ENCODE measurements at places on chromosomes 6 and 20.
A peak's percentile ranks its signal among the peaks of the same experiment; 100 is the strongest.

GRCh38 chr20:12237772-12238171 lies 320.1 kb downstream of the BTBD3 start:
- DNase-seq: no peak

GRCh38 chr6:100452998-100453397 lies 11.7 kb downstream of the SIM1 start:
- DNase-seq: no peak

DNA sequence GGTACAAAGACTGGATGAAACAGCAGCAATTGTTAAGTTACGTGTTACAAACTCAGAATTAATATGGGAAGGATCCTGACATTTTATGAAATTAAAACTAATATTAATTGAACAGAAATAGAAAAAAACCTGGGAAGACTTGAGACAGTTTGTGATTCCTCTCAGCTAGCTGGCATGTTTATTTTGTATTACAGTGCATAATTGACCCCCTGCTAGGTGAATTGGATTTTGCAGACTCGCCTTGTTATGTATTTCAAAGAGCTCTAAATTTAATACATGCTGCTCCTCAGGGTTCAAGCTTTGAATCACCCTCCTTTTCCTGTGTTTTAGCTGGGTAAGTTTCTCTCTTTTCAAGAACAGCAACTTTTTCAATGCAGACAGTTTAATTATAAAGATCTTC lies 339.4 kb downstream of the PLCB1 start:
- DNase-seq: no peak

DNA sequence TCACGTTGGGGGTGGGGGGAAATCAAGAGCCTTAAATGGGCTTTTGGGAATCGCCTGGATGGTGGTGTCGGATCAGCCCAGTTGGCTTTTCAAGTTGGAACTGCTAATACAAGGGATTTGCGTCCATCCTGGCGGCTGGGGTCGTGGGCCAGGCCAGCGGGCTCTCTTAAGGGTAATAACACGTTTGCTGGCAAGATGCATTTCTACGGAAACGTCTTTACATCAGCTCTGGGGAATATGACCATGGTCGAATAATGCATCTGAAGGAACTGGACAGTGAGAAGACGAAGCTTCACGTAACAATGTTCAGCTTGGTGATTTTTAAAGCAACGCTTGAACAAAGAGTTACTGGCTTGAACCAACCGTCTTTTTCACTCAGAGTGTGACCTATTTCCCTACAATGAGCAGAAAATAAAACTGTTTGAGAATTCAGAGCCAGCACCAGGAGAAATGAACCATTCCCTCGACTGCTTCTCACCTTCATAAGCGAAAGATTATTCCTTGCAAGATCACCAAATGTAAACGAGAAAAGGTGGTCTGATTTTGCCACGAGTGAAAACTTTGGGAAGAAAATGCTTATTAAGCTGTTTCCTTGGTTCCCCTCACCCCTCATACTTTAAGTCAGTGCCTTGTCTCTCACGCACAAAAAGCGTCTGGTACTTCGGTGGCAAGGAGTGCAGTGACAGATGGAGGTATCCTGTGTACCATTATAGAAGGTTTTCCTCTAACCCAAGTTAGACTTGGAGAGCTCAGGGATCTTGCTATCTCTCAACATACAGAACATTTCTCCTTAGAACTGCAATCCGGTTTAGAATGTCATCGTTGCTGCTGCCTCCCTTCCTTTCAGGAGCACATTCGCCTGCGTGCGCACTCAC lies 1.4 kb upstream of the MARCKS start:
- peak; percentile 53 for DNase-seq

- DNase-seq: no peak
Observed at GRCh38 chr6:10411131-10411970, 3.5 kb downstream of the TFAP2A start.

DNA sequence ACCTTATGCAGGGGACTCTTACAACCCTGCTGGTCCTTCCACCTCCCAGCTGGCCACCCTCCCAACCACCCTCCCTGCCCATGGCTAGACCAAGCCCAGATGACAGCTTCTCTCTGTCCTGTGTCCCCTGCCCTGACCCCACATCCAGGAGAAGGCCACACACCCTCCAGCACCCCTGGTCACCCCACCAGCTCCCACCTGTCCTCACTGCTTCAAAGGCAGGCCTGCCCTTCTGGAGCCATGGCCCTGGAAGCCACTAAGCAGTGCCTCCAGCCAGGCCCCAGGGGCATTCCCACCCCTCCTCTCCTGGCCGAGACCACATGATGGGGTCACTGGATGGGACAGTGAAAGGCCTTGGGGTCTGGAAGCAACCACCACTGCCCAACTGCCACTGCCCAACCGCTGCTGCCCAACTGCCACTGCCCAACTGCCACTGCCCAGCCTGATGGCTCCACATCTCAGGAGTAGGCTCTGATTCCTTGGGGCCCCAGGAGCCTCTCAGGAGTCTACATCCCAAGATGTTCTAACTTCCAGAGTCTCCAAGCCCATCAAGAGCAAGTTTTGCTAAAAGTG lies 30.5 kb downstream of the UBD start:
- DNase-seq: no peak

GRCh38 chr20:56998438-56998837 lies 268.0 kb downstream of the BMP7 start:
- no peak for DNase-seq

DNA sequence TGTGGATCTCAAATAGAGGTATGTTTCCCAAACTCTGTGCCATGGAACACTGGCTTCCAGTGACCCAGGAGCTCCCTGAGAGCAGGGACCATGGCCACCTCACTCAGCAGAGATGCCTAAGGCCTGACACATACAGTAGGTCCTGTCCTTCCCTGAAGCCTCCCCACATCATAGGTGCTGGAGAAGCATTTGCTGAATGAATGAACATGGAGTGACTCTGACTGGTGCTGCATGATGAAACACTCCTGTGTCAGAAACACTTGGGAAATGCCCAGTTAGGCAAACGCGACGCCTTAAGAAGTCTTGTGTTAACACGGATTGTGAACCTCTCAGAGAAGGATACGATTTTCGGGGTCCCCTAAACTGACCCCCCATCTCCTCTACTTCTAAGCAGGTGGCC lies 14.3 kb downstream of the SLA2 start:
- no peak for DNase-seq

- no peak for DNase-seq
Observed at GRCh38 chr20:19495905-19496703, 262.0 kb upstream of the RIN2 start.

- no peak for DNase-seq
Observed at GRCh38 chr6:47196113-47196512, 113.6 kb downstream of the TNFRSF21 start.

DNA sequence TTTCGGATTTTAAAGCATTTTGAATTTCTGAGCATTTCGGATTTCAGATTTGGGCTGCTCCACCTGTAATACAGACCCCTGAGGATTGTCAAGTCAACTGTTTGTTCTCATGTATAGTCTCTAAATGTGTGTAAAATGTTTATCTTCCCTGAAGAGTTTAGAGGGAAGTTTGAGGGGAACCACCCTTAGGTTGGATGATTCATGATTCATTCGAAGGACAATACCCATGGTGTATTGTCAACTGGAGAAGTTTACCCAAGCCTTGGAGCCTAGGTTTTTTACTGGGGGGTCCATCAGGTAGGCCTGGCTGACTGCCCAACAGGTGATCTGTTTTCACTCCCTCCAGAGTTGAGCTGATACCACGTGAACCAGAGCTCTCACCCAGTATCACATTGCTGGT lies 18.9 kb downstream of the GSTA4 start:
- no peak for DNase-seq

- DNase-seq: no peak
Observed at GRCh38 chr6:145865175-145865574, 50.6 kb upstream of the FBXO30 start.

GRCh38 chr20:21512634-21513180 lies 1.2 kb downstream of the NKX2-2 start:
- DNase-seq: peak; percentile 60

DNA sequence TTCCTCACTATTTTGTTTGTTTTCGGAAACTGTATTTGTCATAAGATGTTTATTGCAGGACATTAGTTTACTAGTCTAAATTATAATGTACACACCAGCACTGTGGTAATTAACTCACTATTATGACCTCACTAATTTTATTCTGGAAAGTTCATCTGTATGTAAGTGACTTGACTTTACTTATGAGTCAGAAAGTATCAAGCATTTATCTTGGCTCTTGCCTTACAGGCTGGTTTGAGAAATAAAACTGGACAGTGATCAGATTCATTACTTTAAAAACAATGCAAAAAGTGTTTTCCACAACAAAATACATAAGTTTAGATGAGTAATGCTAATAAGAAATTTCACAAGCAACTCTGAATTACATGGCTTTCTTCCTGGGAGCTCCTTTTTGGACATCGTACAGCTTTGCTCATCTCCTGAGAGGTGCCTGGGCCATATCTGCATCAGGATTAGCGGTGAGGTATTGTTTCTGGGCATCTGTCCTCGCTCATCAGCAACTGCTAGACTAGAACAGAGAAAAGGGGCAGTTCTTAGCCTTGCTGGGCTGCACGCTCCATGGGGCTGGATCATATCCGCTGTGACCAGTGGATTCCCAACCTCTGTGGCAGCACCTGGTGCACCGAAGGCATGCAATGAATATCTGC lies 179.8 kb downstream of the SOD2 start:
- no peak for DNase-seq

GRCh38 chr6:80967609-80968008 lies 784.9 kb downstream of the TENT5A start:
- no peak for DNase-seq

DNA sequence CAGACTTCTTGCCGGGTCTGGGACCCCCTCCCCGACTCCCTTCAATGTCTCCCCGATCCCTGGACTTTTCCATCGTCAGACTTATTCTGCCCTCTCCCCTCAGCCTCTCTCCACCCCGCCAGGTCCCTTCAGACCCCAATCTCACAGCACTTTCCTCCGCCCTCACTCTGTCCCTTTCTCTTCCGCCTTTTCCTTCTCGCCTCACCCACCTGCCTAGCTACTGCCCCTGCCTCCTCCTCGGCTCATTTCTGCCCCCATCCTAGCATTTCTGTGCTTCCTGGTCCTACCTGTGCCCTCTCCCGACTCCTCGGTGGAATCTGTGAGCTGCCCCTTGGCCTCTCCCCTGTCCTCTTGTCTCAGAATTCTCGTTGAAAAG lies 616 bp downstream of the CHMP4B start:
- peak; percentile 51 for DNase-seq

DNA sequence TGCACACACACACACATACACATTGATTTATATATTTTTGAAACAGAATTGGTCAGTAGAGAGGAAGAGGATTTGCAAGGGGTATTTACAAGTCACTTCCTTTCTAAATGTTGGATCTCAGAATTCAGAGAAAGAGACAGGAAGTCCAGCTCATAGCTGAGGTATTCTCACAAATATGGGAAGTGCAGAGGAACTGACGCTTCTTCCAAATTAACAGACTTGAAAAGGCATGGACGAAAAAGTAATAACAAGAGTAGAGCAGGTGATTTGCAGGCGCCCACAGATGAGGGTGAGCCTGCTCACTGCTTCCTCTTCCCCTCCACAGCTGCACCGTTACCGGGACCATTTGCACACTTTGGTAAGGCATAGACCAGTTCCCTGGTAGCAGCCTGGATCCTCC lies 246.4 kb downstream of the PHACTR1 start:
- DNase-seq: peak; percentile 19

DNA sequence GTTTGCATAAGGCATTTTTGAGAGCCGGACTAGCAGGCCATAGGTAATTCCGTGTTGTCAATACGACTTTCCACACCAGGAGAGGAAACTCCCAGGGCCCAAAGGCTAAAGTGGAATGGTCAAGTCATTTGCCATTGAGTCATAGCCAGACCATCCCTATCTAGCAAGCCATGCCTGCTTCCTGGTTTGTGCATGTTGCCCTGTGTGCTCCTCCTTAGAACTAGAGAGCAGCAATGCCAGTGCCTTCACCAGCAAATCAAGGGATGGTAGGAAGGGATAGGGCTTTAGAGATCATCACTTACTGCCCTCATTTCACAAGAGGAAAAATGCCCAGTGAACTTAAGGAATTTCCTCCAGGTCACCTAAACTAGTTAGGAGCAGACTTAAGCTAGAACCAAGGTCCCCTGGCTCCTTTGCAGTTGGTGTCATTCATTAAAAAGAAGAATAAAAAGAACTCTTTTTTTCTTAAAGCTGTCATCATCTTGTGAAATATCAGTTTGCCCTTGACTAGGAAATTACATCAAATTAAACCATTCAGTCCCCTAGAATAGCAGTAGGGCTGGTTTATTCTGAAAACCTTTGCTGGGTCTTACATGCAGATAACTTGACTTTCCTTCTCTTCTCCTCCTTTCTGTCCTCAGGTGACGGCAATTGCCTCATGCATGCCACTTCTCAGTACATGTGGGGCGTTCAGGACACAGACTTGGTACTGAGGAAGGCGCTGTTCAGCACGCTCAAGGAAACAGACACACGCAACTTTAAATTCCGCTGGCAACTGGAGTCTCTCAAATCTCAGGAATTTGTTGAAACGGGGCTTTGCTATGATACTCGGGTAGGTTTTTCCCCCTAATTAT lies 7.4 kb downstream of the TNFAIP3 start:
- no peak for DNase-seq

GRCh38 chr6:55937951-55938690 lies 62.7 kb upstream of the BMP5 start:
- no peak for DNase-seq

DNA sequence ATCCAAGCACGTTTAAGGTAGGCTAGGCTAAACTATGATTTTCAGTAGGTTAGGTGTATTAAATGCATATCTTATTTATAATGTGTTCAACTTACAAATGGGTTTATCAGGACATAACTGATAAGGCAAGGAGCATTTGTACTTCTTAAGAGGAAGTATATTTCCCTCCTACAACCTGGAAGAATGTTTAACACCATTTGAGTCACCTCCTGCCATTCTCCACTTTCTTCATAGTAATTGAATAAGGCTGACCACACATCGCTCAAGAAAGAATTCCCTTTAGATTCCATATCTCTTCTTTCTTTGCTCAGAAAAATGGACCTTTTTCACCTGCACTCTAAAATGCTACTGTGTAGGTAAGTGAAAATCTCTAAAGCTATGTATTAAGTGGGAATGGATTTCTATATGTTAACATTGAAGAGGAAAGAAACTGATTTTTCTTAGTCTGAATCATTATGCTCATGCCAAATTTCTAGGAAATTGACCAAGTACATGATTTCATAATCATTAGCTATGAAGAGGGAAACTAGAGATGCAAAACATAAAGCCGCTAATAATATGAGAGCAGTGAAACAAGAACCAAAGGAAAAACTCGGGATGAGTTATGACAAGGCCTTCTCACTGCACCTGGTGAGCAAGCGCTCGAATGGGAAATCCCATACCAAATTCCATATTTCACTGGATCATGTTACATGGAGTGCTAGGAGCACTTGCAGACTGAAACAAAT lies 210.4 kb downstream of the ALDH8A1 start:
- no peak for DNase-seq

- no peak for DNase-seq
Observed at GRCh38 chr6:124297507-124297906, 493.8 kb downstream of the NKAIN2 start.

DNA sequence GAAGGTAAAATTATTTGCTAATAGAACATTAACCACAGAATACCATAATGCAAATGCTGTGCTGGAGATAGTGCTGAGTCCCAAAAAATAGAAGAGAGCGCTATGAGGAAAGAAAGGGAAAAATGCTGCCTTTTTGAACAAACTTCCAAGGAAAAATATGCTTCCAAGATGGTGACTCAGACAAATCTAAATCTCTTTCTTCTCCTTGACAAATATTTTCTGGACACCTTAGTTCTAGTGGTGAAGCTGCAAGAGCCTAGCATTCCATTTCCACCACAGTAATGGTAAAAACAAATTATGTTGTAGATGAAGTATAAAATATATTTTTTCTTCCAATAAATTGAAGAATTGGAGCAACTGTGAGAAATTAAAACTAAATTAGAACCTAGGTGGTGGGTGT lies 155.6 kb upstream of the TBX18 start:
- no peak for DNase-seq
